ENCODE measurements at places on chromosomes 1 and 21.

GRCh38 chr1:220579317-220579716, 51.4 kb downstream of the MARK1 start:
- DNase-seq, result no peak

- DNase-seq, result peak; percentile 2
Observed at GRCh38 chr1:52032785-52033131, 852 bp downstream of the KTI12 start.

DNA sequence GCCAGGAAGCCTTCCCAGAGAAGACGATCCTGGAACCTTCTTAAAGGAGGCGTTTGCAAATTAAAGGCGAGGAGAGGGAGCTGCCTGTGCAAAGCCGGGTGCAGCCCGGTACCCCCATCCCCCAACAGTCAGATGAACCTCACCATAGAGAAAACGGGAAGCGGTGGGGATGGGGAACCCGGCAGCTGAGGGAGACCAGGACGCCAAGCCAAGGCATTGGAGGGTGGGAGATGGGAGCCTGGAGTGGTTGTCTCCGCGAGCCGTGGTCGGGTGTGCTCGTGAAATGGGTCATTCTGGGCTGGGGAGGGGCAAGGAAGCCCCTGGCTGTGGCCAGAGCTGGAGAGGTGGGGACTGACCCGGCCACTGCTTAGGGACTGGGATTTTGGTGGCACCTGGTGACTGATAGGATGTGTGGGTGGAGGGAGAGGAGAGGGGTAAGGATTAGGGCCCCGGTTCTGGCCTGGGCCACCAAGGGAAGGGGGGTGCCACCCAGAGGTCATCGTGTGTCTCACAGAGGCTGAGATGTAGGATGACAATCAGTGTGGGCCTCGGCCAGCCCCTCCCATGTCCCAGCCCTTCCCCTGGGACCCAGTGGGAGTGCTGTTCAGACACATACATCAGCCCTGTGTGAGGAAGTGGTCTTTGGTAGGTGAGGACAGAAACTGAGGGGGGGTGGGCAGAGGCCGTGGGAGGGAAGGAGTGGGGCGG, 676 bp upstream of the PADI2 start:
- no peak for DNase-seq

GRCh38 chr1:107965110-107965991, at the start of gene VAV3:
TSS of gene VAV3 (minus strand) at chr1:107965180. CDS start at chr1:107964869, 311 bp downstream.
- DNase-seq, result peak; percentile 37

DNA sequence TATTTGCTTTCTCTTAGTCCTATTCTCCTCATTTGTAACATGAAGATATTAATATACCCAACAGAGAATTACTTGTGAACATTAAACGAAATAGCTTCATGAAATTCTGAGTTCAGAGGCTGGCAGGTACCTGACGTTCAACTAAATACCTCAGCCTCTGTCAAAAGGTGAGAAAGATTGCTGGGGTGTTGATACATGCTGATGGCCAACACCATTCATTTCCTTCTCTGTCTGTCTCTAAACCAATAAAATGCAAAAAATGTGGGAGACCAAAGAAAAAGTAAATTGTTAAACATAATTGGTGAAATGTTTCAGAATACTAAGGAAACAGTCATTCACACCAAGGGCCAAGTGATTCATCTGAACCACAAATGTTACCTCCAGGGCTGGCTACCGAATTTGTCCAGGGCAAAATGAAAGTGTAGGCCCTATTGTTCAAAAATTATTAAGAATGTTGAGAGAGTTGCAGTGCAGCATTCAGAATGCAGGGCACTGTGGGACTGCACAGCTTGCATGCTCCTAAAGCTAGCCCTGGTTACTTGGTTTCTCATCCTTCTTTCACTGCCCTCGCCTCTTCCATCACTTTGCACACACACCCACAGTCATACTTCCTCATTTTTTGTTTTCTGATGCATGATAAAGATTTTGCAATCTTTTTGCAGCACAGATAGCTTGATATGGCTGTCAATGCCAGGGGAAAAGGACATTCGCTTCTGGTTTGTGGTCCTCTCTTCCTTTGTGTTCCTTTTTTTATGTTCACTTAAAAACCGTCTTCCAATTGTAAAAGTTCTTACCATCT, 414.3 kb upstream of the NR5A2 start:
- DNase-seq, result no peak

DNA sequence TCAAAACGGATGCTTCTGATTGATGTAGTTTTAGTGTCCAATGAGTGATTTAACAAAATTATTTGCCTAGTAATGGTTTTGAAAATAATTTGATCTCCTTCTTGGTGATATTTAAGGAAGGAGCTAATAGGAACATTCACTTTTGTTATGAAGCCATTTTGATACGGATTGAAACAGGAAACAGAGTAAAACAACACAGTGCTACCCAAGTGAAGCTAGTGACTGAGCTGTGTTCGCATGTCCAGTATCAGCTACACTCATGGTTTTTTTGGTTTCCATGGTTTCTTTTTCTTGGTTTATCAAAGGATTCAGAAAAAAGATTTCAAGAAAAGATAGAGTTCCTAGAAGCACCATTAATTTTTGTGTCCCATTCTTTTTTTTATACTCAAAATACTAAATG, 40.1 kb upstream of the PLEKHO1 start:
- peak; percentile 33 for DNase-seq

GRCh38 chr1:47870946-47871676, 126.1 kb downstream of the TRABD2B start:
- DNase-seq, result no peak

DNA sequence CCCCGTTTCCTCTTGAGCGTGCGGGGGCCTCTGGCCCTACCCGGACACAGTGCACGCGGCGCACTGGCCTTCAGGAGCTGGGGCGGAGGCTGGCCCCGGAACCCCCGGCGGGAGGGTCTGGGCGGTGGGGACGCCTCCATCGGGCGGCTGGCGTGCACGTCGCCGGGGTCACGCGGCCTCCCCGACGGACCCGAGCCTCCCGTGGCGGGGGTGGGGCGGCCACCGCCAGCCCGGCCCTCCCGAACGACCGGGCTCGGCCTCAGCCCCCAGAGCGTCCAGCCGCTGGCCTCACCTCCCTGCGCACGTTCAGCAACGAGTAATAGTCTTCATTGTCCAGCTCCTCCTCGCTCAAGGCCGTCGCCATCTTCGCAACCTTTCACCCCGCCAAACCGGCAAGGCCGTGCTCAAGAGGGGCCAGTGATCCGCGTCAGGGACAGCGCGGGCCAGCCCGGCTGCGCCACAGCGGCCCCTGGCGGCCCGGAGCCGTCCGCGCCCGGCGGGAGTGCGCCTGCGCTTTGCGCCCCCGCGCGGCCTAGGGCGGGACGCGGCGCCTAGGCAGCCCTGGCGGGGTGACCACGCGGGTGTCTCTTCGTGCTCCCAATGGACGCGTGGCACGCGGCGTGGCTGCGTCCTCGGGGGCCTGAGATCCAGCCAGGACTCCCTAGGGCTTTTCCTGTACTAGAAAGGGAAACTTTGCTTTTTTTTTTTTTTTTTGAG, at the start of gene DNAJC11:
DNAJC11 (minus strand) TSS at position 380 of the 717 bp plus-strand sequence; CDS start at position 364, 16 bp downstream.
- peak; percentile 88 for DNase-seq

- DNase-seq, result no peak
Observed at GRCh38 chr1:231584921-231585320, 41.7 kb upstream of the DISC1 start.

GRCh38 chr1:171310661-171311087, 3.3 kb upstream of the FMO4 start:
- no peak for DNase-seq

DNA sequence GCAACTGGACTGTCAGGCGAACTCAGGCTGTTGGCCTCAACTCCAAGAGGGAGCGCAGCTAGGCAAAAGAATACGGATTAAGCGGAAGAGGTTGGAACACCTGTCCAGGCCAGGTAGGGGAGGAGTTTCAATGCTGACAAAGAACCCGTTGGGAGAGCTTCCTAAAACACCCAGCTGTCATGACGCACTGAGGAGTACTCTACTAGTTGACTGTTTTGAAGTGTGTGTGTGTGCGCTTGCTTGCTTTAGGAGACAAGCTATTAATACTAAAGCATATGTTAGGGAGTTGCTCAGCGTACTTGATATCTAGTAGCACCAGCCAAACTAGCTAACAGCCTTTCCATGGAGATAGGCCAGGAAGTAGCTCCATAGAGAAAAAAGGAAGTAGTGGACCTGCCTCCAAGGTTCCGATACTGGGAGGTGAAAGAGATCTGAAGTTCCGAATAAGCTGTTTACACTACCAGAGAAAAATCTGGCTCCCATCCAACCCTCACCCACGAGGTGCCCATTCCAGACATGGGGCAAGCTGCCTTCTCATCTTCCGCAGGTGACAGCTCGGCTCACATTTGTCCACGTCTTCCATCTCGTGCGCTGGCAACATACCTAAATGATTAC, 974 bp upstream of the FNBP1L start:
- peak; percentile 10 for DNase-seq

- DNase-seq, result no peak
Observed at GRCh38 chr1:184553845-184554244, 167.0 kb downstream of the C1orf21 start.

- no peak for DNase-seq
Observed at GRCh38 chr1:229037806-229038405, 233.0 kb upstream of the RAB4A start.

GRCh38 chr21:36260030-36260787, 59.8 kb upstream of the MORC3 start:
- peak; percentile 65 for DNase-seq

DNA sequence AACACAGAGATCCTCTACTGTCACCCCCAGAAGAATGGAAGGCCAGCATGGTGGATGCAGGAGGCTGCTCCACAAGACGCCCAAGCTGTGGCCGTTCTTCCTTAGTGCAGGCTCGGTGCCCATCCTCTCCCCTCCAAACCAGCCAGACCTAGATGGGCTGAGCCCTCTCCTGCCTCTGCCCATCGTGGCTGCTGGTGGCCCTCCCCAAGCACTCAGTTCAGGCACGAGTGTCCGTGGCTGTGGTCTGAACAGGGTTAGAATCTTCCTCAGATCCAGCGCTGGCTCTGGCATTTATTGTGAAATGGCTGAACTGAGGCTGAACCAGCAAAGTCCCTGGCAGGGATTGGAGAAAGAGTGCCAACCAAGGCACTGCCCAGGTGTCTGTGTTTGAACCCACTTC, 59.5 kb downstream of the TRIM11 start:
- no peak for DNase-seq

- DNase-seq, result no peak
Observed at GRCh38 chr21:21463456-21463855, 465.2 kb downstream of the NCAM2 start.

DNA sequence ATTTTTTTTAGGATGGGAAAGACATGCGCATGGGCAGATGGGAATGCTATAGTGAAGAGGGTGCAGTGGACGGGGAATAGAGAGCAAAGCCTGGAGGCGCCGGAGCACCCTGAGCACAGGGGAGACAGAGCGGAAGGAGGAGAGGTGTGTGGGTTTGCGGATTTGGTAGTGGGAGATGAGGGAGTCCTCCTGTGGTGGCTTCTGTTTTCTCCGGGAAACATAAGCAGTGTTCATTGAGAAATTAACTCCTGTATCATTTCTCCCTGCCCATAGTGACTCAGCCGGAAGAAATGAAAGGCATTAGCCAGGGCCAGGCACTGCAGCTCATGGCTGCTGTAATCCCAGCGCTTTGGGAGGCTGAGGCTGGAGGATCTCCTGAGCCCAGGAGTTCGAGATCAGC, 4.7 kb upstream of the PTPRF start:
- no peak for DNase-seq

DNA sequence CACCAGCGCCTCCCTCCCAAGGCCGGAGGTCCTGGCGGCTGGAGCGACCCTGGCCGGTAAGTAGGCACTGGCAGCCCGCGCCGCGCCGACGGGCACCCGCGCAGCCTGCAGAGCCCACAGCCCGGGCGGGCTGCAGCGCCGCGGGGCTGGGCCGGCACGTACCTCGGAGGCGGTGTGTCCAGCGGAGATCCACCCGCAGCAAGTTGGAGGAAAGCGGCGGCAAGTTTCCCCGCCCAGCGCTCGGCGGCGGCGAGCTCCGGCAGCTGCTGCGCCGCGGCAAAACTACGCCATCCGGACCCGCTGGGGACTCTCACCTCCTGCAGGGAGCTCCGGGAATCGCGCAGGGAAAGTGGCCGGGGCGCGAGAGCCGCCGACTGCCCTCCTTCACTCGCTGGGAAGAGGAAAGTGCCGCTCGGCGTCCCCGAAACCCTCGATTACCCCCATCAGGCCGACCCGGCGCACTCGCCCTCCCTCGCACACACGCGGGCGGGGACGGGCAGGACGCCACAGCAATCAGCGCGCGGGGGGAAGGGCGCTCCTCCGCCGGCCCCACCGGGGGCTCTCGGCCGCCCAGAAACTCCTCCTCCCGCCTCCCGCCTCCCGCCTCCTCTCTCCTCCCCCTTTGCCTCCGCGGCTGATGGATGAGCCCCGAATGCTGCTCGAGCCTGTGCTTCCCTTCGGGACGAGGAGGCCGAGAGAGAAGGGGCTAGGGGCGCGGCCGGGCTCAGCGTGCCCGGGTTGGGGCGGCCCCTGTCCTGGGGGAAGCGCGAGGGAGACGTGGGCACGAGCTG, at the start of gene TGFBR3:
TGFBR3 (minus strand) TSS at position 436 of the 791 bp plus-strand sequence. CDS start 24,620 bp downstream, outside the sequence.
- DNase-seq, result peak; percentile 76

- no peak for DNase-seq
Observed at GRCh38 chr1:91792489-91793071, 93.4 kb downstream of the TGFBR3 start.

- DNase-seq, result peak; percentile 6
Observed at GRCh38 chr1:183804916-183805841, at the start of gene RGL1. TSS of gene RGL1 (plus strand) at chr1:183805120. CDS start at chr1:183805298, 178 bp downstream.

DNA sequence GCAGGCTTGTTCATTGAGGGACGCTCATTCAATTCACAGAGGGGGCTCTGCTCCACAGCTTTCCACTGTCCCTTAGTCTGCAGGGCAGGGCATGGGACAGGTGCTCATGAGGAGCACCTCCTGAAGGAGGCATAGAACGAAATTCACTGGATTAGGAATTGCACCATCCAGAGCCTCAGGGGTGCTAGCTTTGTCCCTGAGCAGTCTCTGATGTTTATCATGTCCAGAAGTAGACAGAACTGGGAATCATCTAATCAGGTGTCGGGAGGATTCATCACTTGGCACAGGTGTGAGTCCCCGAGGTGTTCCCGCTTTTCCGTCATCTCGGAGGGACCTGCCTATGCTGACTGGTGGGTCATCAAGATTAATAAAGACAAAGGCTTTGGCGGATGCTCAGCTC, 321.4 kb downstream of the AJAP1 start:
- DNase-seq, result no peak

DNA sequence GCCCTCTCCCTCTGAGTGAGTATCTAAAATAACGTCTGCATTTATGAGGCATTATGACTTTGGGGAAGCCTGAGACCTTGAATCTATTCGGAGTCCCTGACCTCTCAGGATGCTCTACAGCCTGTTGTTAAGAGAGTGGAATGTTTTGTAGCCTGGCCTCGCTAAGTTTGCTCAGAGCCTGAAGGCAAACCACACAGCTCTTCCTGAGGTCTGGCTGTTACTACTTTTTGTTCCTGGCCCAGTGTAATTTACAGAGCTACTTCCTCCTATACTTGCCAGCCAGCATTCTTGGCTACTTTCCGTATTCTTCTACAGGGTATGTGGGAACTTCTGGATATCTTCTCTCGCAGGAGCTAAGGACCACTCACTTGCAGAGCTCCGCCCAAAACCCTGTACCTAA, 3.6 kb upstream of the ZMYM4 start:
- no peak for DNase-seq

- no peak for DNase-seq
Observed at GRCh38 chr1:186884251-186884650, 55.5 kb downstream of the PLA2G4A start.

GRCh38 chr1:6391951-6392808, 1.4 kb downstream of the ACOT7 start:
- no peak for DNase-seq

Measured in CD4-positive, alpha-beta T cell treated with Interleukin-6 at 100 ng/mL for 8 hours (primary cell).